ENCODE measurements at places on chromosomes 12 and 14.

DNA sequence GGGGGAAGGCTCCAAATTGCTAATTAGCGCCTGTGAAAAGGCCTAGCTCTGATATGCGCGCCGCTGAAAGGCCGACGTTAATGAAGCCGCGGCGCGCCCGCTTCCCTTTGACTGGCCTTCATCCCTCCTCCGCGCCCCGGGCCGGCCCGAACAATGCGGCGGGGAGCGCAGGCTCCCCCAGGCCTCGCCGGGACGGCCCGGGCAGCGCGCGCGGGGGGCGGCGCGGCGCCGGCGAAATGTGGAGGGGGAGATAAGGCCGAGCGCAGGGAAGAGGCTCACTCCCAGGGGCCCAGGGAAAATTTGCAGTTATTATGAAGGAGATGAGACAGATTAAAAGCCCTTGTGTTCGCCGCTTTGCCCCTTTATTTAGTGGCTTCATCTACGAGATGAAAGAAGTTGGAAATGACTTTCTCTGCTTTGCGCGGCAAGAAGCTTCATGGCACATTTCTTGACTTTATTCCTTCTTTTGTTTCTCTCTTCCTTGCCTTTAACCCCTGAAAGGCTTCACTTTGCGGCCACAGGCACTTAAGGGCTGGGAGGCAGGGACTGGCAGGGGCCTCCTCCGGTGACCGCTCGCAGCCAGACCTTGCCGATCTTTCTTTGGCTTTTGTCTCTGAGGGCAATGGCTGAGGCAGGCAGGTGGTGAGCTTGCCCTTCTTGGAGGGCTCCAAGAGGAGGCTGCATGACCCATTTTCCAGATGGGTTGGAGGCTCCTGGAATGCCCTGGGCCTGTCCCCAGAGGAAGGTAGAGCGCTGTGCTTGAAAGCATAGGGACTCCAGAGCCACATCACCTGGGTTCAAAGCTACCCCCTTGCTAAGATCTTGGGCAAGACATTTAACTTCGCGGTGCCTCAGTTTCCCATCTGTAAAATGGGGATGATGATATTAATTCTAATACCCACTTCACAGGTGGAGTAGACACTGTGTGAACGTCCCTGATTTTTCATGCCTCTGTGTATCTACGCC lies 12.7 kb upstream of the GPATCH2L start:
- DNase-seq, result no peak

- no peak for DNase-seq
These were observed 26.8 kb downstream of the DGLUCY start for GRCh38 chr14:91140672-91141071.

DNA sequence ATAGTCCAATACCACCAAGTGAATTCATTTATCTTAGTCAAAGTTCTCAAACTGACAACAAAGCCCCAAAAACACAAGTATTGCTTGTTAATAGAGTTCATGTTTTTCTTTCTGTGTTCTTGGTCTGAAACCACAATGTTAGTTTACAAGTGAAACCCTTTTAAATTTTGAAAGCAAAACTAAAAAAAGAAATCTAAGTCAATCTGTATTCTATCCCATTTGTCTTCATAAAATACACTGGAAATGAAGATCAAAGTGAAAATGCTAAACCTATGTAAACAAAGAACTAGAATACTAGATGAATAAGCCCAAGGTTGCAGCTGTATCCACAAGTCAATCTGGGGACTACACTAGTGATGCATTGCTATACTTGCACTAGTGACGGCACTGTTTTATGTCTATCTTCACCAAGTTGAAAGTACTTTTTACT lies 10.4 kb downstream of the MAP4K5 start:
- no peak for DNase-seq

- DNase-seq, result no peak
These were observed 164.1 kb upstream of the NTF3 start for GRCh38 chr12:5267603-5268423.

GRCh38 chr14:94631536-94632304 lies 19.5 kb downstream of the SERPINA3 start:
- no peak for DNase-seq

GRCh38 chr14:102939820-102940561 lies 17.5 kb downstream of the AMN start:
- DNase-seq, result no peak

GRCh38 chr14:100822013-100822412 lies 3.9 kb upstream of the MEG3 start:
- DNase-seq, result no peak

DNA sequence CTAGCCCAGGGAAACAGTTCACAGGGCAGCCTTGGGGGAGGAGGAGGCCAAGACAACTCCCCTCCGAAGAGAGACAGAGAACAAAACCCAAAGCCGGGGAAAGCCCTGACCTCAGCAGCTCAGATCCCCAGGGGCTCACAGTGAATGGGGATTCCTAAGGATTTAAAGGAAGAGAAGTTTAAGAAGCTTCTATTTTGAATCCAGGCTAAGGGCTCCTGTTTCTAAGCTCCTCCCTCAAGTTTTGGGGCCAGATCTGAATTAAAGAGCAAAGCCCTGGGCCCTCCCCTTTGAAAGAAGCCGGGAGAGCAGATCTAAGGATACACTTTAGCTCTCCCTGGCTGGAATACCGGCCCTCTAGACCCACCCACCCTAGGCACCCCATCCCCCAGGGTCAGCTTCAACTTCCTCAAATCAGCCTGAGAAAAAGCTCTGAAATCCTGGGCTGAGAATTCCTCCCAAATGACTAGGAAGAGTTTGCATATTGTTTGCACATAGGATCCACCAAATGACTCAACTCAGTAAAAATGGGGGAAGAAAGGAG lies 3.9 kb downstream of the KDM2B start:
- DNase-seq, result no peak

GRCh38 chr12:90828621-90829020 lies 126.4 kb downstream of the CCER1 start:
- DNase-seq, result no peak

DNA sequence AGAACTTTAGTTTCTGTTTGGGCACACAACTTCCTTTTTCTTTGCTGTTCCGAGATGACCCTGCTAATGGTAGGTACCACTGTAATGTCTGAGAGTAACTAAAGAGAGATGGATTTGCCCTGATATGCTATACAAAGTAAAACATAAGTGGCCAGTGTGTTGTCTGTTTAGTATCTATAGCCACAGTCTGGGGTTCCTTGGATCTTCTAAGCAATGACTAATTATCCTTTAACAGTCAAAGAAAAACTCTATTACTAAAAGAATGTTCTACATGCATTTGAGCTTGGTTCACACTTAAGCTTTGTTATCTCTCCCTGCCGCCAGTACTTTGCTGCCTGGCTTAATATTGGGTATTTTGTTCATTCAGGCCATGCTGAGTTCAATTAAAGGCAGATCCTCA lies 1051.9 kb upstream of the FLRT2 start:
- DNase-seq, result no peak

- no peak for DNase-seq
These were observed 244.8 kb downstream of the DACT1 start for GRCh38 chr14:58882577-58883018.

Data from activated CD8-positive, alpha-beta memory T cell treated with anti-CD3 and anti-CD28 coated beads for 1 hour (primary cell).